ENCODE measurements at places on chromosomes 1 and 21.
A peak's percentile ranks its signal among the peaks of the same experiment; 100 is the strongest.

DNA sequence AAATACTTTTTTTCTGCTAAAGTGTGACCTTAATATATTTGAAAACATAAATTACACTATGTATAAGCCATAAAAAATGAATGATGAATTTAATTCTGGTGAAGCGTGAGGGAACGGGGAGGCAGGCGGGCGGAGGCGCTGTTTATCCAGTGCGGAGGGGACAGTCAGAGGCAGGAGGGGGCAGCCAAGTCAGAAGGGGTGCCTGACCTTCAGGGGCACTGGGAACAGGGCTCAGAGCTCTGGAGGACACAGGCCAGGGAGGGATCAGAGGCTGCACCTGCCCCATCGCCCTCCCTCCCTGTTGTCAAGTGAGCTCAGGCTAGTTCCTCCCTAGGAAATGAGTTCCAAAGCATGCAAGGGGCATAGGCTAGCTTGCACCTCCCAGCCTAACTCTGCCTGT is 82.0 kb upstream of the CASZ1 start:
- no peak for DNase-seq

DNA sequence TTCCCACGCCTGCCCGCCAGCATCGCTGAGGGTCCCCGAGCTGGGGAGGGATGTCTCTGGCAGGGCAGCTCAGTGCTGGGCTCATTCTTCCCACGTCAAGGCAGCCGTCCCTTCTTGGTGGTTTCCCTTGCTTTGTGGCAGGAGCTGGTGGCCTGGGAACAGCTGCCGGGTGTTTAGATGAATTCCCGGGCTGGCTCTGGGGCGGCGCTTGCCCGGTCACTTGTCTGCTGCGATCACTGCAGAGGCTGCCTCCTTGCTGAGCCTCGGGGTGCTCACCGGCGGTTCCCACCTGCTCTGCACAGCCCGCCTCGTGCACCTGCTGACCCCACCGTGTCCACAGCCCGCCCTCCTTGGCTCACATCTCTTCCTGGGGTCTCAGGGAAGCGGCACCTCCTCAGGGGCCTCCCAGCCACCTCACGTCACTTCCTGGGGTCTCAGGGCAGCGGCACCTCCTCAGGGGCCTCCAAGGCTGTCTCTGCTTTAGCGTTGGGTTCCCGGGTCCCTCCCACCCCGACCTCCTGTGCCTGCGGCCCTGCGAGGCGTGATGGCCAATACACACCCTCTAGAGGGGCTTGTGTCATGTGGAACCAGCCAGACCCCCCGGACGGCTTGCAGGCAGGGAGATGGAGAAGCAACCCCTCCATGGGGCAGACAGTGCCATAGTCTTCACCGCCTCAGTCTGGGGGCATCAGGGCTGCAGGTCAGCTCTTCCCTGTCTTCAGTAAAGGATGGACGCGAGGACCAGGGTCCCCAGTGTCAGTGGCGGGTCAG is 13.5 kb downstream of the COL18A1 start:
- DNase-seq = peak; percentile 30

GRCh38 chr1:219582296-219582695 is 30.6 kb downstream of the ZC3H11B start:
- DNase-seq = no peak

DNA sequence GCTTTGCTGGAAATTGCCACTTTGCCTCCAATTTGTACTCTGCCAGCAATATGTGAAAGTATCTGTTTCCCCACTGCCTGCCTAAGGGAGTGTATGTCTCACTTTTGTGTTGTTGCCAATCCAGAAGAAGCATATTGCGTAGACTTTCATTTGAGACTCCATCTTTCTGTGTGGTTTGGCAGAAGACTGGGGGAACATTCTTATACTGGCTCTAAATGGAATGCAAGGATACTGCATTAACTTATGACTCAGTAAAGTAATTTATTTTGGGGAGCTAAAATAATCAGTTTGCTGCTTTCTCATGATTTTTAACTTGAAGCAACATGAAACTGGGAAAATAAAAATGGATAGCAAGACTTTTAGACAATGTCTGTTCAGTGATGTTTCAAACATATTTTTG is 107.7 kb upstream of the TMPRSS2 start:
- no peak for DNase-seq

DNA sequence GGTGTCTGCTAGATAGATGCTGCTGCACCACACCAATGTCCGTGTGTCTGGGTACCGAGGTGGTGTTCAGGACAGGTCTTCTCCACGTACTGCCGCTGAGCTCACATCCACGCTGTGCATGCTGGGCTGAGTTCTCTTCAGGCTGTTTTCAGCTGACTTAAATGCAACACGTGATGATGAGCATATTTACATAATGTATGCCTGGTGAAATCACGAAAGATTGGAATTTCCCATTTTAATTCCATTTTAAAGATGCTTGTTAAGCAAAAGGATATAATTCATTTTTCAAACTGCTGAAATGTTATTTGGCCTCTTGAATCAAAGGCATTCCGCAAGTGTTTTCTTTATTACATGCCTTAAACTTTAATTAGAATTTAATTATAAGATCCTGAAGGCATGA is 107.9 kb downstream of the FGGY start:
- no peak for DNase-seq

GRCh38 chr1:14263671-14264070 is 334.8 kb upstream of the KAZN start:
- DNase-seq = no peak

GRCh38 chr1:55724551-55725325 is 509.6 kb upstream of the USP24 start:
- peak; percentile 8 for DNase-seq

DNA sequence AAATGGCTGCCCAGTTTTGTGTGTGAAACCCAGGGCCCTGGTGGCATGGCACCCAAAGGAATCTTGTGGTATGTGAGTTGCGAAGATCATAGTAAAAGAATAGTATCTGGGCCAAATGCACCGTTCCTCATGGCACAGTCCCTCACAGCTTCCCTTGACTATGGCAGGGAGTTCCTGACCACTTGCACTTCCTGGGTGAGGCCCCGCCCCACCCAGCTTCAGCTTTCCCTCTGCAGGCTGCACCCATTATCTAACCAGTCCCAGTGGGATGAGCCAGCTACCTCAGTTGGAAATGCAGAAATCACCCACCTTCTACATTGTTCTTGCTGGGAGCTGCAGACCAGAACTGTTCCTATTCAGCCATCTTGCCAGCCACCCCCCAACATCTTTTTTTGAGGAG is 63.0 kb downstream of the SLC5A9 start:
- peak; percentile 17 for DNase-seq

GRCh38 chr1:206065547-206066145 is 12.7 kb downstream of the RHEX start:
- DNase-seq = no peak

DNA sequence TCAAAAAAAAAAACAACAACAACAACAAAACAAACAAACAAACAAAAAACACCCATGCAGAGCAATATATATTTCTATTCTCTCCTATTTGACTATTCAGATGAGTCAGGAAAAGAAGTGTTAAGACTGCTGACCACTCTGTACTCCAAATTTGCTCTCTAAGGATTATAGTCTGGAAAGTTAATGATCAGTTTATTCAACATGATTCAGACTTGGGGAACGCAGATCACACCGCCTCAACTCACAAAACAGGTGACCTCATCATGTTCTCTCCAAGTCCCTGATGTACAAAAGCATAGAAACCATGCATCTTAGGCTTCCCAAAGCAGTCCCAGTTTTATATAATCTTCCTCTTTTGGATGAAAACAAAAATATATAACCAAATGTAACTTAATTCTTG is 51.9 kb upstream of the PRRC2C start:
- no peak for DNase-seq

- DNase-seq = no peak
Measured at GRCh38 chr1:55047611-55048010, 8.3 kb downstream of the PCSK9 start.

DNA sequence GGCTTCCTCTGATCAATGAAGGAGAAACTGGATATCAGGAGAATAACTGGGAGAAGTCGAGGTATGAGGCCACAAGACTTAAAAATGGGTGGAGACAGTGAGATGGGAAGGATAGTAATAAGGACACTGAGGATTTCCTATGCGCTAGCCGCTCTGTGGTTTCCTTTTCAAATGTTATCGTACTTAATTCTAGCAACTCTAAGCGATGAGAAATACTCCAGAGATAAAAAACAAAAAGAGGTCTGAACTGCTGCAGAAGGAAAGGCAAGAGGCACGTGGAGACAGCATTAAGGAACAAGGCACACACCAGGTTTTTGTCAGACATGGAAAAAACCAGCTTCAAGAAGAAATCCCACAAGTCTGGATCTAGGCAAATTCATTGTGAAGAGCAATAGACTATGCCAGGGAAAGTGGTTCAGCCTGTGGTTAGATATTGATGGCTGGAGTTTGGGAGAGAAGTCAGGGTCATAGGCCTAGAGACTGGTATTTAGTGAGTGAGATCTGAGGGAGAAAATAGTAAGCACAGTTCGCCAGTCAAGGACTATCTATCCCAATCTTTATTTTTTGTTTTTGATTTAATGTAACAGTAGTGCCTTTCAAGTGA is 5.3 kb downstream of the CLCA2 start:
- no peak for DNase-seq

- no peak for DNase-seq
Measured at GRCh38 chr1:28428012-28428411, 58.5 kb downstream of the PHACTR4 start.

GRCh38 chr1:64974288-64974825 is 8.0 kb upstream of the JAK1 start:
- no peak for DNase-seq

GRCh38 chr1:101043776-101044175 is 18.2 kb upstream of the DPH5 start:
- no peak for DNase-seq

DNA sequence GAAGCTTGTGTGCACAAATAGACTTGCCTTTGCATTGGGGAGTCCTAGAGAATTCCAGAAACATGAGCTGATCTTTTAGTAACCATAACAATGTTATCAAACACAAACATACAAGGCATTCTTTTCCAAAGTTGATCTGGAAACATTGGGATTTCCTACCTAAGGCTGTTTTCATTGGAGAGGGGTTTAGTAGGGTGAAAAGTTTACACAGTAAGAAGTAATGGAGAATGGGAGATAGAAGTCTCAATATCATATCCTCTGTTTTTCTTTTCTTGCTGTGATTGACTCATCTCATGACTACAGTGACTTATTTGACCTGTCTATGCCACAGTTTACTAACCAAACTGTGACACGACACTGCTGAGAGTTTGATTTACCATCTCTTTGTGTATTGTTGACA is 65.6 kb upstream of the PLA2G4A start:
- DNase-seq = no peak

DNA sequence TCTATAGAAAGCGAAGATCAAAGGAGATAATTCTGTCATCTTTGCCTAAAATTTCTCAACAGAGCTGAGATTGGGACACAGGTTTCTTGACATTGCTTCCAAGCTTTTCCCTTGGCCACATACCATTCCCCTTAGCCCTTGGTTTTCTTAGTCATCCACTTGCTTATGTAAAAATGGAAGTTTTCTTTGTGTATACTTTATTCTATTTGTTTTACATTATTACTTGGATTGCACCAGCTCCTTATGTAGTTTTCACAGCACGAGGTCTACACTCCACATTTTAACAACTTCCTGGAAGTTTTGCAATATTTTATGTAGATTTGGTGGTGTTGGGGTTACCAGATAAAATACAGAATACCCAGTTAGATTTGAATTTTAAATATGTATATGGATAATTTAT is 129.8 kb downstream of the PLA2G4A start:
- DNase-seq = no peak

DNA sequence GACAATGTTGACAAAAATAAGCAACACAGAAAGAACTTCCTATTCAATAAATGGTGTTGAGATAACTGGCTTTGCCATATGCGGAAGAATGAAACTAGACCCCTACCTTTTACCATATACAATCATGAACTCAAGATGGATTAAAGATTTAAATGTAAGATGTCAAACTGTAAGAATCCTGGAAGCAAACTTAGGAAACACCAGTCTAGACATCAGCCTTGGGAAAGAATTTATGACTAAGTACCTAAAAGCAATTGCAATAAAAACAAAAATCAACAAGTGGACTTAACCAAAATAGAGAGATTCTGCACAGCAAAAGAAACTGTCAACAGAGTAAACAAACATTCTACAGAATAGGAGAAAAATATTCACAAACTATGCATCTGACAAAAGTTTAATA is 16.1 kb upstream of the CLDN8 start:
- no peak for DNase-seq

DNA sequence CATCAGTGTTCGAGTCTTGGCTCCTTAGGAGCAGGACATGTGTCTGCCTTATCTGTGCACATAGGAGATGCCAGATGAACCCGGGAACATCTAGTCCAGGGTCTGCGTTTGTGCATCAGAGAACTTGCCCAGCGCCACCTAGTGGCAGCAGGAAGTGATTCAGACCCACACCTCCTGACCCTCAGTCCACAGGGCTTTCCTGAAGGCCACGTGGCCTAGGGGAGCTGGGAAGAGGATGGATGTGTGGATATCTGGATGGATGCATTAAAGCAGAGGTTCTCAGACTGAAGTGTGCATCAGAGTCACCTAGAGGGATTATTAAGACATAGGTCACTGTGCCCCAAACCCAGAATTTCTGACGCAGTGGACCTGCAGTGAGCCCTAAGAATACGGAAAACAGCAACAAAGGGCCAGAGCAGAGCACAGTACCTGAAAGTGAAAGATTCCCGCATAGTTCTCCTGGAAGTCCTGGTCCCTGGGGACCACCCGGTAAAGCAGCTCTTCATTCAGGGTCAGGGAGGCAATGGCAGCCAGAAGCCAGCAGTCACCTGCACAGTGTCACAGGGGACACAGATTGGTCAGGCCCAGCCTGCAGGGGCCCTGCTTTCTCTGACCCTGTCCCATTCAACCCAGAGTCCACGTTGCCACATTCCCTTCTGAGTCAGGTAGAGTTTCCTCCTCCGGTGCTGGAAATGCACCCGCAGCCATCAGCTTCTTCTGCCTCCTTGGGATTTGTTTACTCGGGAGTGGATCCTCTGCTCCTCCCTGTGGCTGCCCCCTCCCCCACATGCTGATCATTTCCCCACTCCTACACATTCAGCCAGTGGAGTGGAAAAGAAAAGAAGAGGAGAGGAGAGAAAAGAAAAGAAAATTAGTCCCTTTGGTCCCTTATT is 37.0 kb downstream of the CAPN8 start:
- DNase-seq = peak; percentile 45

- DNase-seq = no peak
Measured at GRCh38 chr1:235863699-235864093, 3.0 kb downstream of the LYST start.

DNA sequence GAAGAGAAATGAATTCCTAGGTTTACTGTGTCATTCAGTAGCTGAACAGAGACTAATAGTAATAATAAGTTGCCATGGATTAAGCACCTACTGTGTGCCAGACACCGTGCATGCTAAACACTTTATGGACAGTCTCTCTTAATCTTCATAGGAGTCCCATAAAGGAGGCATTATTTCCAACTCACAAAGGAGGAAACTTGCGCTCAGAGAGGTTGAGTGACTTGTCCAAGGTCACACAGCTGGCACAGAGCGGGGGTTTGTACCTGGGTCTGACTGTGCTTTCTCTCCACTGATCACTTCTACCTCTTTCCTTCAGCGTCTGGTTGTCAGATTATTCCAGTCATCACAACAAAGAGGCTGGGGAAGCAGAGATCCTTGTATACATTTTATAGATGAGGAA is 91.3 kb downstream of the KIRREL1 start:
- DNase-seq = no peak

Data from SW480 (cell line).